ENCODE measurements at places on chromosomes 12 and 14.

DNA sequence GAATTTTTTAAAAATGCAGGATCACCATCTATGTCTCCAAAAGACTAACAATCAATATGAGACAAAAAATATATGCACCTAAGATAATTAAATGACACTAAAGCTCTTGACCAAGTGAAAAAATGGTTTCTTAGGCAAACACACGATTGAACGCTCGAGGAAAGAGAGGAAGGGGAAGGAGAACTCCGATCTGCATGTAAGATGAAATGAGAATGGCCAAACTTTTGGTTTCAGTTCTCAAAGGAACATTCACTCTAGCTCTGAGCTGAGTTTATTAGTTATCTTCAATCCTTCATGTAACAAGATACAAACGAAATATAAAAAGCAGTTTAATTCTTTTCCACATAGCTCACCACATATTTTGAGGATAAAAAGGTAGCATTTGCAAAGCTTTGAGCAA lies 2.8 kb downstream of the DYRK4 start:
- no peak for DNase-seq

GRCh38 chr14:33430414-33431035 lies 491.8 kb downstream of the NPAS3 start:
- no peak for DNase-seq

GRCh38 chr12:77231501-77231918 lies 166.1 kb upstream of the E2F7 start:
- DNase-seq = no peak

DNA sequence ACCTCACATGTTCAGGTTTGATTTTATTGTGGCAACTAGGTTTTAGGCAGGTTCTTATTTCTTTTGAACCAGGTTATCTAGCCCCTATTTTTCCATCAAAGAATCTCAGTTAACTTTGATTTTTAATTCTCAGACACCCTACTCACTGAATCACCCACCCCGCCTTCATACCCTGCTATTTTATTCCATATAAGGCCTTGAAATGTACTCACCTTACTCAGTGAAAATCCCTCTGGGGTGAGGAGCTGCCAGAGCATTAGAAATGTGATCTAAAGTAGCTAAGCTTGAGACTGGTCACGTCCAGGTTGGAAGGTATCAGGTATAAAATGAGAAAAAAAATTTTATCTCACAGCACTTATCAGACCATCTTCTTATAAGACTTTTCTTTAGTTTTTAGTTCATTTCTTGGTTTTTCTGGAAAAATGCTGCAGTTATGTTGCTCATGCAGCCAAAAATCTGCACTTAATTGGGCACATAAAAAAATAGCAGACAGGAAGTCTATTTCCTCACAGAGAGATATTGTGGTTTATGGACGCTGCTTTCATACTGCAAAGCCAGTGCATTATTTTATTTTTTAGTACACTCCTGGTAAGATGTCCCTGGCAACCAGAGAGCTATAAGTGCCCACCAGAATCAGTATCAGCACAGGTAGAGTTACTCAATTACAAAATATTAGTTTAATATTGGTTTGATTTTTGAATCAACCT lies 101.5 kb upstream of the CCDC91 start:
- no peak for DNase-seq

GRCh38 chr12:46364777-46365580 lies 7.6 kb downstream of the SLC38A2 start:
- no peak for DNase-seq

- DNase-seq = no peak
Observed at GRCh38 chr12:60335745-60336144, 739.9 kb downstream of the SLC16A7 start.

Measured in stimulated activated CD8-positive, alpha-beta memory T cell treated with anti-CD3 and anti-CD28 coated beads, Interleukin-7, amount 100 ng/mL, for 24 hours (primary cell).